Spinal cord (tissue), 10 donors: ENCODE measurements at places on chromosomes 7 and 10. TPM values are rescaled to one million over a fixed set of nuclear protein-coding genes. Genes with fewer than 3 reads are reported as not detected.

The HECW1 gene
- total RNA-seq: 10.7 TPM

The SPDYE16 gene
- total RNA-seq: 0.28 TPM

The NPSR1 gene
- total RNA-seq: 0.59 TPM

The CALHM1 gene
- 0.20 TPM for total RNA-seq

DNA sequence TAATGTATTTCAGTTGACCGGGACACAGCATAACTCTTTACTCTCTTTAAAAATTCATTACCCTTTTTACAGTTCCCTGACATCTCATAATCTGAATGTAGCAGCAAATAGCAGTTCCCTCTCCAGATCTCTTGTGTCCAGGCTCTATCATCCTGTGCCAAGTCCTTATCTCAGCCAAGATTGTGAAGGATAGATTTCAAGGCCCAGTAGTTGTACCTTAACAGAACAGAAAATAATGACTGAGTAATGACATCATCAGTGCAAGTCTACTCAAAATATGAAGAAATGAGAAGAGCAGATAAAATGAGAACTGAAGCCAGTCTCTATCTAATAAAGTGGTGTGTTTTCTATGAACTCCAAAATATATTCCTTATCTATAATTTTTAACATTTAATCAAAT, 92.6 kb downstream of the TFEC start:
- no peaks in the 10 kb centered on the region for H3K27me3 ChIP-seq
- no peak overlapping the region for H3K27ac ChIP-seq
- no peaks in the 10 kb centered on the region for H3K36me3 ChIP-seq
- DNase-seq: no peak

GRCh38 chr10:97116462-97117162, 69.1 kb downstream of the SLIT1 start:
- peaks cover 34% of the 10 kb centered on the region for H3K4me1 ChIP-seq
- H3K27ac ChIP-seq: no peak overlapping the region
- H3K27me3 ChIP-seq: no peaks in the 10 kb centered on the region
- peak; percentile 76 for DNase-seq
- H3K4me3 ChIP-seq: no peak overlapping the region

DNA sequence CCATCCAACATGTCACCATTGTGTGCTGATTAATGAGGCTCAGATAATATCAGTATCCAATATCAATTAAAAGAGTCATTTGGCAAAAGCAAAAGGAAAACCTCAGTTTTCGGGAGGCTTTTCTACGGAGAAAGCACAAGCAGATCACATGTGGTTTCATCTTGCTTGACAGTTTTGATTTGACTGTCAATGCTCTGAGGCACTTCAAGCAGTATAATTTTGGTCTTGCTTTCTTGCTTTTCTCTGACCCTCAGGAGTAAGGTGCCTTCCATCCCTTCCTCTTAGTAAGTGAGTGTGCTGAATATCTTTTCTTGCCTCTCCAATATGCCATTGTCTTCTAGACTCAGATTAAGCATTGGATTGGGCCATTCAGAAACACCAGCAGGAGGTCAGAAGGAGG, 115.5 kb upstream of the CALCR start:
- H3K27me3 ChIP-seq: no peaks in the 10 kb centered on the region
- no peak overlapping the region for H3K4me3 ChIP-seq
- no peaks in the 10 kb centered on the region for H3K4me1 ChIP-seq
- no peaks in the 10 kb centered on the region for H3K36me3 ChIP-seq

DNA sequence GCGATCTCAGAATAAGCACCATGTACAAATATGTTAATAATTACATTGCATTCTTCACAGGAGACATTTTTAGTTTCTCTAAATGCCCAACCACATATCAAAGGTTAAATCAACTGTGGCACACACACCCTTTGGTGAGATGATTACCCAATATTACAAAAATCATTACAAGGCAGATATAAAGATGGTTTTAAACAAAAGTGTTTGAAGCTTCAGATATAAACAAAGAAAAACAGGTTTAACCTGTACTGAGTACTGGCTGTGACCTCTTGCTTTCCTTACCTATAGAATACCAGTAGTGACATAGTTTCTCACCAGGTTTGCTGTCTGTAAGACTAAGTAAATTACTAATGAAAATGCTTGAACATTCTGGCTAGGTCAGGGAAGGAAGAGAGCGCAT, 360.0 kb upstream of the IGFBP3 start:
- no peak for DNase-seq
- no peak overlapping the region for H3K4me3 ChIP-seq
- no peaks in the 10 kb centered on the region for H3K36me3 ChIP-seq

GRCh38 chr7:142854372-142855113, at the start of gene EPHB6:
Gene EPHB6, plus strand, starts transcription at chr7:142855076. Its CDS starts 8,152 bp downstream, at chr7:142863228.
- H3K36me3 ChIP-seq: no peaks in the 10 kb centered on the region
- H3K27ac ChIP-seq: peak within 1 kb of the TSS; percentile 67
- H3K4me1 ChIP-seq: peaks cover 27% of the 10 kb centered on the region
- H3K4me3 ChIP-seq: peak within 1 kb of the TSS; percentile 78

DNA sequence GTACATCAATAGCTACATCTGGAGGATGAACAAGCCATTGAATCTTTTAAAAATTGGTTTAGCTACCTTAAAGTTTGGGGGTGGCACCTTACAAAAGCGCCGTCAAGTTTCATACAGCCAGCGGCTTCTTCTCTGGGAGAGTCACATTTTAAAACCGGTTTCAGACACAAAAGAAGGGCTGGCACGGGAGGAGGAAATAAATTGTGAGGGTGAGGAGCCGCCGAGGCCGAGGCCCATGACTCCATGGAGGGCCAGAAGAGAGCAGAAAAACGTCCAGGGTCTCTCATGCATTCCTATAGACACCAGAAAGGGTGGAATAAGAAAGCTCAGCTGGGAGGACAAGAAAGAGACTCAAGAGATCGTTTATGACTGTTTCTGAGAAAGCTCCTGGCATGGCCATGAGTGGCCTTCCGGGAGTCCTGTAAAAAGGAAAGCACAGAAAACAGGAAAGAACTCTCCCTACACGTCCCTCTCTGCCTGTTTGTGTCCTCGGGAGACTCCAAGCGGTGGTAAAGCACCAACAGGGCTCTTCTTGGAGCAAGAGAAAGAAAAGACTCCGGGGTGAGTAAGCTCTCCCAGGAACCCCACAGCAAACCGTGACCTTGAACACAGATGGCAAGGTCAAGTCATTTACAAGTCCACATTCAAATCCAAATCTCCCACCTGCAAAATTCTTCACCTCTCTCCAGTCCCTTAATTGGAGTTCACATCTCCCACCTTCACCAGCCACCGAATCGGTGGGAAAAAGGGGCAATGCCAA, 1.8 kb downstream of the FRAT2 start:
- peak overlapping the region; percentile 48 for H3K27ac ChIP-seq
- peaks cover 4% of the 10 kb centered on the region for H3K36me3 ChIP-seq
- H3K4me1 ChIP-seq: peaks cover 31% of the 10 kb centered on the region
- DNase-seq: no peak
- H3K4me3 ChIP-seq: peak overlapping the region; percentile 58
- H3K27me3 ChIP-seq: peaks cover 15% of the 10 kb centered on the region

- no peak overlapping the region for H3K27ac ChIP-seq
- no peak for DNase-seq
- no peaks in the 10 kb centered on the region for H3K4me1 ChIP-seq
- H3K36me3 ChIP-seq: no peaks in the 10 kb centered on the region
- no peaks in the 10 kb centered on the region for H3K27me3 ChIP-seq
Observed at GRCh38 chr7:49151146-49151545, 226.8 kb downstream of the CDC14C start.

- peak; percentile 95 for DNase-seq
- H3K4me1 ChIP-seq: no peaks in the 10 kb centered on the region
- H3K27ac ChIP-seq: peak overlapping the region; percentile 47
- no peaks in the 10 kb centered on the region for H3K27me3 ChIP-seq
Observed at GRCh38 chr7:137169282-137169698, 174.2 kb downstream of the PTN start.

- H3K4me1 ChIP-seq: peaks cover 13% of the 10 kb centered on the region
- H3K4me3 ChIP-seq: no peak overlapping the region
- H3K27me3 ChIP-seq: no peaks in the 10 kb centered on the region
Observed at GRCh38 chr10:122232769-122233168, 38.3 kb upstream of the BTBD16 start.

DNA sequence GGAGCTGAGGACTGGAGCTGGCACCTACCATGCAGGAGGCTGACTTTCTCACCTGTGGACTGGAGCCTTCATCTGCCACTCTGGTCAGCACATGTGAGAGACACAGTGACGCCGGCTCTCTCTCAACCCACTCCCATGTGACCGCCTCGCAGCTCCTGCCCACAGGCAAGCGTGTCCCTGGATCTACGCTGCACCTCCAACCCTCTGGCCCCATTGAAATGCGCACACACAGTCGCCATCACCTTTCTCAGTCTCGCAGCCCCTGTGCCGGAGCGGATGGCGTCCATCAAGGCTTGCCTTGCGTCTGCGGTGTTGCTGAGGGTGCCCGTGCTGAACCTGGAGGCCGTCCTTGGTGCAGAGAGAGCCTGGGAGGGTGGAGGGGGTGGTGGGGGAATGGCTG, 242.2 kb upstream of the GRB10 start:
- no peaks in the 10 kb centered on the region for H3K4me1 ChIP-seq
- no peak overlapping the region for H3K4me3 ChIP-seq
- no peaks in the 10 kb centered on the region for H3K27me3 ChIP-seq
- DNase-seq: no peak

DNA sequence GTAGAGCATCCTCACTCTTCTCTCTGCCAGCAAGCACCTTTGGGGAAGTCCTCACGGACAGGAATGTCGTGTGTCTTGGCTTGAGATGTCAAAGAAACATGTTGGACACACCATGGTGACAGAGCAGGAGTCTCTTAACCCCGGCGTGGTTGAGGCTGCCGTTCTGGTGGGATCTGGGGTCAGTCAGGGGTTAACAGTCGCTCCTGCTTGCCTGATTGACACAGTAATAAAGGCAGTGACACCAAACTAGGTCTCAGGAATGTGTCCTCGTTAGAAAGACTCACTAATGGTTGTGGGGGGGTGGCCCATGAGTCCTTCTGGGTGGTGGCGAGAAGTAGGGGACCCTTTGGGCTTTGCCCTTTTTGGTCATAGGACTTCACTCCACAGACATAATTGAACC, 69.0 kb downstream of the TCF7L2 start:
- DNase-seq: no peak
- peaks cover 4% of the 10 kb centered on the region for H3K27me3 ChIP-seq
- peaks cover 43% of the 10 kb centered on the region for H3K4me1 ChIP-seq
- no peak overlapping the region for H3K4me3 ChIP-seq

- no peaks in the 10 kb centered on the region for H3K36me3 ChIP-seq
- no peak for DNase-seq
- H3K4me1 ChIP-seq: peaks cover 8% of the 10 kb centered on the region
- H3K4me3 ChIP-seq: no peak overlapping the region
- no peaks in the 10 kb centered on the region for H3K27me3 ChIP-seq
- H3K27ac ChIP-seq: no peak overlapping the region
Observed at GRCh38 chr7:132279718-132280117, 296.6 kb downstream of the PLXNA4 start.

DNA sequence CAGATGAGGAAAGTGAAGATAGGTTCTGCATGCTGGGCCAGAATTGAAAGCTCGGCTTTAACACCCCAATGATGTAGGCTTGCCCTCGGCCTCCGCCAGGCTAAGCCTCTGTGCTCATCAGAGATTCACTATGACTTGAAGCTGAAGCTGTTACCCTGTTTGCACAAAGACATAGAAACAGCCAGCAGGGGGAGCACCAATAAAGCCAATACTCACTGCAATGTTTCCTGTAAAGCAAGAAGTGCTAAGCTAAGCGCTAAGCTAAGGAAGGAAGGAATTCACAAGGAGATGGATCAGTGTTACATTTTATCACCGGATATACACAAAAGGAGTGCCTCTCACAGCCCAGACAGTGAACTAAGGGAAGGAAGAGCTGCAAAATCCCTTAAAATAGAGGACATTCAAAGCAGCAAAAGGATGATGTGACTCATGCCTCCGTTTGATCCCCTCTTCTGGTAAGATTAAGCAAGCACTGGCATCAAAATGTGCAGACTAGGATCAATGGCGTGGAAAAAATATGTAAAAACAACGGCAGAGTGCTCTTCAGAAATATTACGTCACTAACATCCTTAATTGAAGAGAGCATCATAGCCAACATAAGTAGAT, 153.8 kb downstream of the COBL start:
- no peaks in the 10 kb centered on the region for H3K36me3 ChIP-seq
- H3K4me3 ChIP-seq: no peak overlapping the region
- DNase-seq: peak; percentile 85
- no peaks in the 10 kb centered on the region for H3K27me3 ChIP-seq

DNA sequence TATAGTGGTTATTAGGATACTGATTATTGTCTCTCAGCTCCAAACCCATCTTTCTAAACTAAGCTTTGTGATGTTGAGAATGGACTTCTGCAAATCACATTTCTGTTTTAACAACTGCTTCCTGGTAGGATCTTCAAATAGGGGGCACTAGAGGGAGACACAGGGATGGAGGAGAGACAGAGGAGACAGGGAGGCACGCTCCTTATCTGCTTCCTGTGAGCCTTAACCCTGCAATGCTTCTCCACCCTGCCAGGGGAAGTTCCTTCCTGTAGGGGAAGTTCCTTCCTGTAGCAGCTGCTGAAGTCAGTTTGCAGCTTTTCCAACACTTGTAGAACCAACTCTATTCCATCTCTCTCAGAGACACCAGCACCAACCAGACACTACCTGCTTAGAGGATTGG, 847.2 kb downstream of the CCSER2 start:
- no peaks in the 10 kb centered on the region for H3K4me1 ChIP-seq
- no peaks in the 10 kb centered on the region for H3K27me3 ChIP-seq
- no peak overlapping the region for H3K4me3 ChIP-seq
- no peak for DNase-seq
- H3K27ac ChIP-seq: no peak overlapping the region
- H3K36me3 ChIP-seq: no peaks in the 10 kb centered on the region
